ENCODE measurements at places on chromosomes 5 and 9.
A peak's percentile ranks its signal among the peaks of the same experiment; 100 is the strongest.

DNA sequence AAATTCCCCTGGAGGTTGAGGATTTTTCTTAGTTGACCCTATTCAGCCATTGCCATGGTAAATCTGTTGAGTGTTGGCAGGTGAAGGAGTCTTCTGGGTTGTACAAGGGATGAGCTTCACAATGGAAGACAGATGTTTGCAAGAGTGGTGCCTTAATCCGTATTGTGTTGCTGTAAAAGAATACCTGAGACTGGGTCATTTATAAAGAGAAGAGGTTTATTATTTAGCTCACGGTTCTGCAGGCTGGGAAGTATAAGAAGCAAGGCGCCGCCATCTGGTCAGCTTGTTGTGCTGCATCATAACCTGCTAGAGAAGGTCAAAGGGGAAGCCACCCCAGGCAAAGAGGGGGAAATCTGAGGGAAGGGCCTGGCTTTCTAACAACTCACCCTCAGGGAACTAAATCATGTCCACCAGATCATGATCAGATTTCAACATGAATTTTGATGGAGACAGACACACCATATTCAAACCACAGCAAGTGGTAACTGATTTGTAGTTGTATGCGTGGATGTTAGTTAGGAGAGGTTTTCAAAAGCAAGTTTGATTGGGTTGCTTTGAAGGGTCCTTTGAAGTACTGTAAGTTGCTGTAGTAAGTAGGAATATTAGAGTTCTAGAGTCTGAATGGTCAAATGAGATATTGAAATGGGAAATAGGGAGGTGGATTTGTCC is 2.5 kb downstream of the TNPO1 start:
- peak; percentile 63 for DNase-seq

DNA sequence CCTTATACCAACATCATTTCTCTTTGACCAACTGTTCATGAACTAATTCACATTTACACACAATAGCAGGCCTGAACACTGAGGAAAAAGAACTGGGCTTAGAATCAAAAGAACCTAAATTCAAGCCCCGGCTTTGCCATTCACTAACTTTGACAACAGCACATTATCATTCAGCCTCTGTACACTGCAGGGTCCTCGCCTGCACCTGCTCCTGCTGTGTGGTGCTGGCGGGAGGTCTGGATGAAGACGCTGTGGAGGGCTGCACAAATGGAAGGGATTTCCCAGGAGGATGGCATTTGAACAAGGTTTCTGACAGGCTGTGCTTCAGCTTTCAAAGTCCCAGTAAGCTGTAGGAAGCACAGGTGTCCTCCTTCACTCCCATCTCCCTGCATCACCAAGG is 151.2 kb downstream of the ZDHHC21 start:
- DNase-seq: no peak

DNA sequence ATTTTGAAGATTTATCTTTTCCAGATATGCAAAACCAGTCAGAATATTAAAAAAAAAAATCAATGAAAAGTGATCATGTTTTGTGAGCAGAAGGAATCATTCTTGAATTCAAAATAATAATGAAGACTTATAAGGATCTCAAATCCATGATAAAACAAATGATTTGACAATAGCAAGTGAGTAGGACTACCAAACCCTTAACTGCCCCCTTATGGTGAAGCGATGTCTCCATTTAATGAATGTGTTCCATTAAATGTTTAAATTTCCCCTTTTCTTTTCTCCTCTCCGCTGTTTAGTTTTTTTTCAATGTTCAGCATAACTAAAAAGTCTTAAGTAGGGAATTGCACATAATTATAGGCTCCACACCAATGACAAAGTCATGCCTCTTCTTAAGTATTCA is 12.2 kb upstream of the MARCHF3 start:
- no peak for DNase-seq

DNA sequence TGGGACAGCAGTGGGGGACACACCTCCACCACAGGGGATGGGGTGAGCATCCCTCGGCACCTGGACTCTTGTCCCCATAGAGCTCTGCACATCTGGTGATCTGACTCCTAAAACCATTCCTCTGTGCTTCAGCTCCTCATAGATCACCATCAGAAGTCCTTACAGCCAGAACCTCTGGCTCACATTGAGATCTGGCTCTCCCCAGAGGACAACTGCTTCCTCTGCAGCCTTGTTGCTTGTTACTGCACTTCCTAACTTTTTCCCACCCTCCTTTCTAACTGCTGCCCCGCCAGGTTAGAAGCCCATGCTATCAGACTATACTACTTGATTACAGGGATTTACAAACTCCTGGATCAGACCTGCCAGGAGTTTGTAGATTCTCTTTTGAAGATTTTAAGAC is 64.5 kb downstream of the ARSB start:
- DNase-seq: no peak

GRCh38 chr9:79222483-79222882 is 349.3 kb upstream of the TLE4 start:
- DNase-seq: no peak

DNA sequence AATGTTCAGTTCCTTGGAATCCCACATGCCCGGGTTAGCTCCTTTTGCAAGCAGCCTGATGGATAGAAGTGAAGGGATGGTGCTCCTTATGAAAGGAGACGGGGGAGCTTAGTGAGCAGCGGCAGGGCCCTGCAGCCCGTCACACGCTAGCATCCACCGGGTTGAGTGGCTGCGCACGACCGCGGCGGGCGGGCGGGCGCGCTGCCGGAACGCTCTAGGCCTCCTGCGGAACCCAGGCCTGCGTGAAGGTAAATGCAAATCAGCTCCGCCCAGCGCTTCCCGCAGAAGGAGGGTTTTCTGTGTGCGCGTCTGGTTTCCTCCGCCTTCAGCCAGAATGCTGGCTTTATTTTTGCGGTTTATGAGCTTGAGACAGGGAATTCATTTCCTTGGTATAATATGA is 19.8 kb downstream of the IL12B start:
- no peak for DNase-seq

- peak; percentile 42 for DNase-seq
Observed at GRCh38 chr5:176959051-176959450, 47.5 kb downstream of the UIMC1 start.

GRCh38 chr9:127176631-127177030 is 54.2 kb upstream of the ANGPTL2 start:
- DNase-seq: no peak

DNA sequence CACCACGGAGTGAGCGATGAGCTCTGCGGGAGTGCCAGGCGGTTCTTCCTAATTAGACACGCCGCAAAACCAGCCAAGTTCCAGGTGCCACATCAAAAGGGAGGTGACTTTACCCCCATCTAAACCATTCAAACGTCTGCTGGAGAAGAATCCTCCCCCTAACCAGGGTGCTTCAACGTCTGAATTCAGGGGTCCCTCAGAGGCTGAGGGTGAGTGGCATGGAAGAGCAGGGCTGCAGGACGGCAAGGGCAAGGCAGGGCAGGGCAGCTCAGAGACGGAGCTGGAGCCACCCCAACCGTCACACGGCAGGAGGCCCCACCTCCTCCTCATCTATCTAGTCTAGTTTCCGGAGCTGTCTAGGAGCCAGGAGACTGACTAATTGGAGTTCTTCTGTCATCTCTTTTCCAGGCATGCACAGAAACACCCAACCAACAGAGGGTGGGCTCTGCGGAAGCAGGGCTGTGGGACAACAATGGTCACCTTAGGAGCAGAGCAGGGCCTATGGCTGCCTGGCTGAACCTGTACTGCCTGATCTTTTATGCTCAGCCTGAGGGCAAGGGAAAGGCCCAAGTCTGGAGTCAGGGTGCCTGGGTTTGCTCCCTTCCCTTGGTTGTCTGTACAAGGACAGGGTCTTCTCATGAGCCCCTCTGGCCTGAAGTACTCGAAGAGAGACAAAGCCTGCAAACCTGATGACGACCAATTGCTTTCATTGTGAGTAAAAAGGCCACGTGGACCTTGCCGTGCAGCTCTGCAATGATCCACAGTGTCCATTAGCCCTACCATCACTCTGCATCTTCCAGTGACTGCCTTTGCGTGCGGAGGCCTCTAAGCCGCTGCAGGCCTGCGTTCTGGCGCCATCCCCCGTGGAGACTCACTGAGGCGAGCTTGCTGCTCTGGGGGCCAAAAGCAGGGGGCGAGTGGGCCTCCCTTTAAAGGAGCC is 81.0 kb upstream of the SLC25A51 start:
- DNase-seq: no peak

DNA sequence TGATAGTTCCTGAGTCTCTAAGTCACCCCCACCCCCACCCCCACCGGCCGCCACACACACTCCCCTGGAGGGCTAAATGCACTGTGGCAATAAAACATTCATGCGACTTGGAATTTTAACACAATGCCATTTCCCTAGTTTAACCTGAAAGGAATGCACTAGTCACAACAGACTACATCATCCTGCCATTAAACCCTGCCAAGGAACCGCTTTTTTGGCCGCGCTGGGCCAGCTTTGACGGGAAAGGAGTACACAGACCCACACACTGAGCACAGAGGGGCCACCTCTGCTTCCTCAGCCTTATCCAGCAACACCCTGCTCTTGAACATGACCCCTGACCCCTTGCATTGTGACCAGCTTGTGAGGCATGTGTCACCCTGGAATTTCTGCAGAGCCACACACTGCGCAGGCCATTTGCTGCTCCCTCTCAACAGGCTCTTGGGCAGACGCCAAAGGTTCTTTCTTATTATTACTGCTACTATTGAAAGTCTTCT is 165.3 kb downstream of the BNC2 start:
- DNase-seq: no peak

- no peak for DNase-seq
Observed at GRCh38 chr9:118094387-118094786, 390.2 kb downstream of the TLR4 start.

GRCh38 chr9:80890124-80890523 is 799.2 kb downstream of the TLE1 start:
- DNase-seq: no peak

DNA sequence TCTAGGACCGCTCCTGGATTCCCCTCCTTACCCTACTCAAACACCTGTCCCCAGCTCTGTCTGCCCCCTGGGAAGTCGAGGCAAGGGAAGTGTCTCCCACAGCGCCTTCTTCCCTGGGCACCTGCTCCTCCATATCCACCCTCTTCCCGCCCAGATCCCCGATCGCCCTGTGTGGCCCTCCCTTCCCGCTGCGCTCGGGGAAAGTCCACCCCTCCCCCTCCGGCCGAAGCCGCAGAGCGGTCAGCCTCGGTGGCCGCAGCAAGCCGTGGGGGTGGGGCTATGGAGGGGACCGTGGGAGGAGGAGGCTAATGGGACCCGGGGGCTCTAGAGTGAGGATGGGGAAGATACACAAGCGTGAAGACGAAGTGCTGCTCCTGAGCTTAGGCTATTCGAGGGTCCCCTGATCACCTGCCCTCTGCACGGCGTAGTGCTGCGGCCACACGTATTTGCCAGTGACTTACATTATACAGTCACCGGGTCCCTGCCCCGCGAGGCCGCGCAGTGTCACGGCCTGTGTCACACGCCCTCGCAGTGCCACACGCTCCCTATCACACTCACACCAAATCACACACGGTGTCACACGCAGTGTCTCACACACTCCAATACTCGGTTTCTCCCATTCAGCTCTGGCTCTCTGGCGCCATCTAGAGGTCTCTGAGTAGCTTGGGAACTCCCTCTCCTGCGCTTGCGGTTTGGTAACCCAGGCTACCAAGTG is 658 bp upstream of the PCDH1 start:
- peak; percentile 80 for DNase-seq

- no peak for DNase-seq
Observed at GRCh38 chr5:119179857-119180641, 109.2 kb downstream of the DMXL1 start.

DNA sequence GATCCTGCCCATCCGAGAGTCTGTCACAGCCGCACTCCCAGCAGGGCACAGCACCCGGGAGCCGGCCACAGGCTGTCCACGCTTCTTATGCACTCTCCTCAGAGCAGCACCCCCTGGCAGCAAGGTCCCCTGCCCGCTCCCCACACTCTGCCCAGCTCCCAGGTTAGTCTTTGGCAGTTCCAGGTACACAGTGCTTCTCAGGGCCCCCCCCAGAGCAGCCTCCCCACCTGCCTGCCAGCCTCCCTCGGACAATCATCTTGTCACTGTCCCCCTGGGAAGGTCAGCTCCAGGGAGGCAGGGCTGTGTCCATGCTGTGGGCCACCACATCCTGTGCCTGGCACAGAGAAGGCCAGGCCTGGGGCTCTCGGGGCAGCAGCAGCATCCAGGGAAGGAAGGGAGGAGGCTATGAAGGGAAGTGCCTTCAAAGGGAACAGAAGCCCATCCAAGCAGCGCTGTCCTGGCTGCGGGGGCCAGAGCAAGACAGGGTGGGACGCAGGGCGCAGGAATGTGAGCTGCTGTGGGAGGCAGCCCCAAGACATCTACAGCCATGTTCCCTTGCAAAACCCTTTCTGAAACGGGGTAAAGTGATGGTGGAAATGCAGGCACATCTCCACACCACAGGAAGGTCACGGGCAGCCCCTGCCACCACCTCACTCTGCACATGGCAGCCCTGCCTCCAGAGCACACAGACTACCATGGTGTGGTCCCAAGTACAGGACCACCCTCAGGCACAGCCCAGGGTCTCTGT is 68.6 kb upstream of the ADAMTS2 start:
- DNase-seq: no peak

DNA sequence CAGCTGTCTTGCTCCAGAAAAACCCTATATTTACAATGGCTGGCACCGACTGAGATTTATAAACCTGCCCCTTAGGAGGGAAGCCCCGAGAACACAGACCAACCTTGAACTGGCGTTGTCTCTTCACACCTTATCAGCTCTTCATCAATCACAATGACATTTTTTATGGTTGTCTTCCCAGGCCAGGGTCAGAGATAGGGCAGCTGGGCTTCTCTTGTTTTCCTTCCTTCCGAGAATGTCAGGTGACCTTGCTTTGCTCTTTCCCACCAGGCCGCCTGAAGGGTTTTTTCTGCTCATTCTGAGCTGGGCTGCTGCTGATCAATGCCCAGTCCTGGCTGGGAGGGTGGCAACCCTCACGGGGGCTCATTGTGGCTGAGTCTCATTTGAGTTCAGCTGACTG is 619.1 kb downstream of the CCDC171 start:
- DNase-seq: no peak

DNA sequence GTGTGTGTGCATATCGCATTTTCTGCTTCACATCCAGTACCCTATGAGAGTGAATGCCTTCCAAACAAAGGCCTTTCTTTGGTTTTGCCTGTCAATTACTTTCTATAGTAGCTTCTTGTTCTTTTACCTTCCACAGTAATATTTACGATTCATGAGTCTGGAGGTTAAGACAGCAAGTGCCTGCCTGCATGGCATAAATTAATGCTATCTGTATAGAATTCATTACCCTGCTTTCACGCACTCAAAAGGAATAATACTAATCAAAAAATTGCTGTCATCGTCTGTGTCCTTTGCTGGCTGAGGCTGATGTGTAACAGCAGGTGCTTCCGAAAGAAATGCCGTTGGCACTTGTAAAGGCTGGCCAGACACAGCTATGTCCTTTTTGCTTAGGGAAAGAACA is 1304.4 kb upstream of the CDH6 start:
- no peak for DNase-seq

Measured in inflammatory macrophage treated with lipopolysaccharide for 1 hour (primary cell).